ENCODE measurements at places on chromosomes 7 and 10. TPM values are rescaled to one million over a fixed set of nuclear protein-coding genes. Genes with fewer than 3 reads are reported as not detected.

The PROSER2 gene
- total RNA-seq = 0.37 TPM

The NRP1 gene
- 6.1 TPM for total RNA-seq

GRCh38 chr7:85065306-85065705 lies 121.5 kb downstream of the SEMA3D start:
- no peak overlapping the region for H3K4me3 ChIP-seq
- no peaks in the 10 kb centered on the region for H3K27me3 ChIP-seq
- DNase-seq = no peak
- H3K4me1 ChIP-seq = no peaks in the 10 kb centered on the region
- H3K27ac ChIP-seq = no peak overlapping the region
- no peaks in the 10 kb centered on the region for H3K36me3 ChIP-seq

DNA sequence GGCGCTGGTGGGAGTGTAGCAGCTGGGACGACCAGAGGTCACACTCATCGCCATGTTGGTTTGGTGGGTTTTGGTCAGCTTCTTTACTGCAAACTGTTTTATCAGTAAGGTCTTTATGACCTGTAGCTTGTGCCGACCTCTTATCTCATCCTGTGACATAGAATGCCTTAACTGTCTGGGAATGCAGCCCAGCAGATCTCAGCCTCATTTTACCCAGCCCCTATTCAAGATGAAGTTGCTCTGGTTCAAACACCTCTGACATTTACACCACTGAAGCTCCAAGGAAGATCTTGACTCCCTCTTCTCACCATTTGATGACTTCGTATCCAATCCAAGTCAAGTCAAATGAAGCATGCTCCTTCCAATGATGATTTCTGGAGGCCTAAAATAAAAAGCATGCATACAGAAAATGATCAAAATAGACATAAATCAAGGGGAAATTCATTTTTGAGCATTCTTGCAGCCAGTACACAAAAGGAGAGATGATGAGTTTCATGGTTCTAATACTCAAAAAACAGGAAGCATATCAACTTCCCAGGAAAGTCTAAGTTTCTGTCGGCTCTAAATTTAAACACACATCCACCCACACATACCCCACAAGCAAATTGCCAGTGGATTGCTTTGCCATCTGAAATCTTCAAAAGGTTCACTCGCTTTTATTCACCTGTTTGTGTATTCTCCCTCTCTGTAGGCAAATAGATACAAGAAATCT lies 2.4 kb upstream of the PSMG3 start:
- H3K36me3 ChIP-seq = peaks cover 18% of the 10 kb centered on the region
- no peak for DNase-seq
- peak overlapping the region; percentile 13 for H3K4me3 ChIP-seq
- peaks cover 25% of the 10 kb centered on the region for H3K4me1 ChIP-seq

DNA sequence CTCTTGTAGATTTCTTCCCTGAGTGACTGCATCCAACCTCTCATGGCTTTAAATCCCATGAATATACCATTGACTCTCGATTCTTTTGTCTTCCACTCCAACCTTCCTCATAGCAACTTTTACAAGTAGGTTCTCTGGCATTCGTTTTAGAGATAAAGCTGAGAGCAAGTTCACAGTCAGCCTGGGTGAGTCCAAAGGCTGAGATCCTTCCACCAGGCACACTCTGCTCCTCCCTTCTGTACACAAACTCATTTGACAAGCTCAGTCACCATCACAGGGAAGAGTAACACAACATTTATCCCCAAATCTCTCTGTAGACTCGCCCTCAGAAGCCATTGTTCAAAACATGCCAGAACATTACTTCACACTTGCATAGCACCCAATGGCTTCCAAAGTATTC lies 10.9 kb downstream of the CTTNBP2 start:
- DNase-seq = no peak
- no peaks in the 10 kb centered on the region for H3K36me3 ChIP-seq
- H3K4me1 ChIP-seq = no peaks in the 10 kb centered on the region
- H3K27ac ChIP-seq = no peak overlapping the region
- peaks cover 6% of the 10 kb centered on the region for H3K27me3 ChIP-seq

DNA sequence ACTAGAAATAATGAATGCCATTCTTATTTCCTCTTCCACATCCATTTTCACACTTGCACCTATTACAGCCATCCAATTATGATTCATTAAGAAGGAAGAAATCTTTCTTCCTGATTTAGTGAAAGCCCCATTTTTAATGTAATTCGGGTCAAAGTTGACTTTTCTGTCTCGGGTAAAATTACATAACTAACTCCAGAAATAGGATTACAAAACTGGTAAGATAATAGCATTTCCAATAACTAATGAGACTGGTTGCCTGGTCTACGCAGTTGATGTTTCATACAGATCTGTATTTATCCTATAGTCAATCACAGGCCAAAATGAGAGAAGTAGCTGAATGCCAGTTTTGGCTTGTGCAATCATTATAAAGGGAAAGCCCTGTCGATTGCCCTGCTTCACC lies 651.5 kb upstream of the NRP1 start:
- H3K4me1 ChIP-seq = no peaks in the 10 kb centered on the region
- H3K27me3 ChIP-seq = no peaks in the 10 kb centered on the region
- no peak overlapping the region for H3K27ac ChIP-seq
- no peak overlapping the region for H3K4me3 ChIP-seq
- no peaks in the 10 kb centered on the region for H3K36me3 ChIP-seq
- DNase-seq = no peak

DNA sequence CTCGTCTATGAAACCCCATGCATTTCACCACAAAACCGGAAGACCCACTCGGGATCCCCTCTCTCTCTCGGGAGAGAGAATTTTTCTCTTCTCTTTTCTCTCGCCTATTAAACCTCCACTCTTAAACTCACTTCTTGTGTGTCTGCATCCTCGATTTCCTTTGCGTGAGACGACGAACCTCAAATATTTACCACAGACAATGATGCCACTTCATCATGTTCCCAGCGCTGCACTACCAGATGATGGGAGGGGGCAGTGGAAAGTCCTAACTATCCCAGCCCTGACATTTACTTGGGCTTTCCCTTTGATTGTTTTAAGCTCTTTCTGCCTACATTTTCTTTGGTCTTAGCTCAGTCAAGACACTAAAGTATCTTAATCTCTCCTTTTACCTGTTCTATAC lies 906.7 kb downstream of the GRID1 start:
- H3K4me3 ChIP-seq = no peak overlapping the region
- no peak overlapping the region for H3K27ac ChIP-seq
- no peaks in the 10 kb centered on the region for H3K4me1 ChIP-seq
- no peaks in the 10 kb centered on the region for H3K27me3 ChIP-seq
- no peaks in the 10 kb centered on the region for H3K36me3 ChIP-seq
